Renal cortex interstitium (tissue), 15 donors: ENCODE measurements at places on chromosomes 1 and 21.

- DNase-seq: no peak
Observed at GRCh38 chr1:197904126-197904787, 1.8 kb downstream of the C1orf53 start.

GRCh38 chr1:236978740-236979139 is 25.5 kb downstream of the MT1HL1 start:
- DNase-seq: no peak

DNA sequence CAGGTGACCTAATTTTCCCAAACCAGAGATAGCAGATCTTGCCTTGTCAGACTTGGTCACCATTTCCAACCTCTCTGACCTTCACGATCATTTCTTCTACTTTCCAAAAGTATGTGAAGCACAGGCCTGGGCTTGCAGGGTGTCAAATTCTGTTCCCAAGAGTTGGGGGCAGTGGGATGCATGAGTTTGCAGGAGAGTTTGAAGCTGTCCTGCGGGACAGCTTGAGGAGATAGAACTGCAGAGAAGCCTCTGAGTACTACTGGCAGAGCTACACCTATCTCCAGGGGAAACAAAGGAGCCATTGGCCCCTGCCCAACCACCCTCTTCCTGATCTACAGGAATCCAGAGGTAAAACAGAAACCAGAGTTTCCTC is 11.3 kb downstream of the TXNIP start:
- DNase-seq: no peak

DNA sequence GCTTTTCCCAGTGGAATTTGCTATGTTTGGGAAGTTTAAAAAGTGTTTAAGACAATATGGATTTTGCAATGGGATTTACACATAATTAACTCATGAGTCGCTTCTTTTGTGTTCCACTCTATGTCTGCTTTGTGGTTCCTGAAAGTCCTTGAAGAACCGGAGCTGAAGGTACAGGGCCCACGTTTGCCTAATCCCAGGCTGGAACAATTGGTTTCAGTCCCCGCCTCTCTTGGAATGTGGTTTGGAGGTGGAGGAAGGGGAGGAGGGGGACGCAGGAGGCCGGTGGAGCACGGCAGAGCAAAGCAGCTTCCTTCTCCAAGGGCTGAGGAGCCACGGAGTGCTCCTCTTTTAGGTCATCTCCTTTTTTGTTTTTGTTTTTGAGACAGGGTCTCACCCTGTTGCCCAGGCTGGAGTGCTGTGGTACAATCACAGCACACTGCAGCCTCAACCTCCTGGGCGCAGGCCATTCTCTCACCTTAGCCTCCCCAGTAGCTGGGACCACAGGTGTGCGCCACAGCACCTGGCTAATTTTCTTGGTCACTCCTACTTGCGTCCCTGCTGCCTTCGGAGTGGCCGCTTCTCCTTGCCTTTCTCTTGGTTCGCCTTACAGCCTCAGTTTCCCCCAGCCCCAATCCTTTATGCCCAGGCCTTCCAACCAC is 129.5 kb upstream of the ERRFI1 start:
- no peak for DNase-seq

DNA sequence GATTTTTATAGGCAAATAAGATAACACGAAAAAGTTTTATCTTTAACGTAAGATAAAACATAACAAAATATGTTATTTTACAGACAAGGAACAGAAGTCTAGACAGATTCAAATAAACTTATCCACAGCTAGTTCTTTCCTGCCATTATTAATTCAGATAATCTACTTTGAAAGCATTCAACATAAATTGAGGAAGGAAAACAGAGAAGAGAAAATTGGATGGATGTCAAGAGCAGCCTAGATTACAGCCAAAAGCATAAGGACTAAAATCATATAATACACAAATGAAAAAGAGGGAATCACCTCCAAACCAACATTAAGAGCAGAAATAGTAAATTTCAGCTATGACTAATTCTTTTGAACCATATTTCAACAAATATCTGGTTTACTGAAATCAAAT is 15.5 kb downstream of the TRIM33 start:
- DNase-seq: no peak

GRCh38 chr1:108758796-108759195 is 12.3 kb downstream of the STXBP3 start:
- DNase-seq: no peak
